ENCODE measurements at places on chromosomes 11 and 22.

DNA sequence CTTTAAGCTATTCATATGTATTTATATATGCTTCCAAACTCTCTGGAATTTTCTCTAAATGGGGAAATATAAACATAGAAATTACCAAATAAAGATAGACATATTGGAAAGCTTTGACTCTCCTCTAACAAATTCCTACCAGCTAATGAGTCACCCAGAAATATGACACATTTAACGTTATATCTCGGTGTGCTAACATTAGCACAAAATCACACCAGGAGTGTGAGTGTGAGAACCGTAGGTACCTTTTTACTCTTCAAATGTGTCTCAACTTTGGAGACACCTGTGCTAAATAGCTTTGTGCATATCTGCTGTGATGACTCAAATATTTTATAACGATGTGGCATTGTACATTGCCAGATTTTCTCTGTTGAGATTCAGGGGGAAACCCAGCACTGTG lies 714.4 kb downstream of the METTL15 start:
- no peak for DNase-seq

GRCh38 chr11:7904917-7905316 lies 26.2 kb downstream of the OR10A6 start:
- DNase-seq, result no peak

DNA sequence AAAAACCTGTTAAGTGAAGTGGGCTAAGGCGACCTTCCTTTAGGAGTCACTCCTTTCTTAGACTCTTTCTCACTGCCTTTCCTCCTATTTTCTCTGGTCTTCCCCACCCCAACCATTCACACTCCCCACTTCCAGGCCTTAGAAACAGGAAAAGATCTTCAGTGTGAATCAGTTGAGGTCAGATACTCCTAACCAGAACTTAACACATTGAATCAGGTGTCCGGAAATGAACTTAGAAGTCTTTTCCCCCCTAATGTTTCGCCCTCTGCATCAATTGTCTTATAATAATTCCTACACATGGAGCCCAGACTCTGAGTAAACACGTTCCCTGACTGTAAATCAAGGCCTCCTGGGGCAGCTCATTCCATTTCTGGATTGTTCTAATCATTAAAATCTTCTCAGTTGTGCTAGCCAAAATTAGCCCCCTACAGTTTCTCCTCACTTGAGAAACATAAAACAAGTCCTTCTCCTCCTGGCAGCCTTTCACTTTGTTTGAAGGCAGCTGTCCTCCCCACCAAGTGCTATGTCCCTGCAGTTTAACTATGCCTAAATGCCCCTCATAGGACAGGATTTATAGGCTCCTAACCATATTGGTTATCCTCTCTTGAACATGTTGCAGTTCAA lies 32.7 kb upstream of the USP47 start:
- DNase-seq, result no peak

DNA sequence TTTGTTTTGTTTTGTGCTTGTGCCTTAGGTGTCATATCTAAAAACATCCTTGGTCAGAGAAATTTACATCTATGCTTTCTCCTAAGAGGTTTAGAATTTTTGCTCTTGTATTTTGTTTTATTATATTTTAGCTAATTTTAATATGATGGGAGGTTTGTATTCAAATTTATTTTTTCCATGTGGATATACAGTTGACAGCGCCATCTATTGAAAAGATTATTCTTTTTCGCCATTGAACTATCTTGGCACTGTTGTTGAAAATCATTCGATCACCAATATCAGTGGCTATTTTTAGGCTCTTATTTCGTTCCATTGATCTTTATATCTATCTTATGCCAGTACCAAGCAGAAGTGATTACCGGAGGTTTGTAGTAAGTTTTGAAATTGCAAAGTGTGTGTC lies 510.3 kb downstream of the BRD1 start:
- DNase-seq, result no peak

DNA sequence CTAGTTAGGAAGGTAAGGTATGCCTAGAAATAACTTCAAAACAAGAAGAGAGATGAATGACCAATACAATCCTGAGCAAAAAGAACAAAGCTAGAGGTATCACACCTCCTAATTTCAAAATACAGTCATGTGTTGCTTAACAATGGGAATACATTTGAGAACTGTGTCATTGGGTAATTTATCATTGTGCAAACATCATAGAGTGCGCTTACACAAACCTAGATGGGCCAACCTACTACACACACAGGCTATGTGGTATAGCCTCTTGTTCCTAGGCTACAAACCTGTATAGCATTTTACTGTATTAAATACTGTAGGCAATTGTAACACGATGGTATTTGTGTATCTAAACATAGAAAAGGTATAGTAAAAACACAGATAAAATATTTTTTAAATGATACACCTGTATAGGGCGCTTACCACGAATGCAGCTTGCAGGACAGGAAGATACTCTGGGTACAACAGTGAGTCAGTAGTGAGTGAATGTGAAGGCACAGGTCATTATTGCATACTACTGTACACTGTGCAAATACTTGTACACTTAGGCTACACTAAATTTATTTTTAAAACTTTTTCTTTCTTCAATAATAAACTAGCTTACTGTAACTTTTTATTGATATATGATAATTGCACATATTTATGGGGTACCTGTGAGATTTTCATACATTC lies 48.2 kb downstream of the STK33 start:
- DNase-seq, result no peak
